Myometrial cell (primary cell): ENCODE measurements at places on chromosomes 5 and 9. TPM values are rescaled to one million over a fixed set of nuclear protein-coding genes. Genes with fewer than 3 reads are reported as not detected.

The ABO gene
- not detected in 2 replicates for total RNA-seq

The SPINK6 gene
- total RNA-seq, result 1.1 TPM in 1 of 2 replicates, not detected in the other

The AGXT2 gene
- total RNA-seq, result not detected in 2 replicates

The SPATA31C2 gene
- not detected in 2 replicates for total RNA-seq

The SLC34A1 gene
- not detected in 2 replicates for total RNA-seq

The EXOC3 gene
- total RNA-seq, result 24.3 and 28.8 TPM in 2 replicates

The HTR1A gene
- total RNA-seq, result not detected in 2 replicates

The CCDC152 gene
- 1.4 TPM in 2 replicates for total RNA-seq

The C9orf43 gene
- 0.18 TPM in 1 of 2 replicates, not detected in the other for total RNA-seq

The GARIN3 gene
- not detected in 2 replicates for total RNA-seq

The UHRF2 gene
- 24.5 and 26.2 TPM in 2 replicates for total RNA-seq

The IL5 gene
- not detected in 2 replicates for total RNA-seq

The GDF9 gene
- total RNA-seq, result 0.18 TPM in 1 of 2 replicates, not detected in the other

The FAM221B gene
- not detected in 2 replicates for total RNA-seq

The RHOBTB3 gene
- 121 and 151 TPM in 2 replicates for total RNA-seq

The SLC25A2 gene
- under 0.01 TPM in 1 of 2 replicates, not detected in the other for total RNA-seq

The RGMB gene
- 19.0 and 33.4 TPM in 2 replicates for total RNA-seq

The DMGDH gene
- 0.86 and 1.9 TPM in 2 replicates for total RNA-seq

The CYLC2 gene
- total RNA-seq, result not detected in 2 replicates

The MPDZ gene
- 21.3 and 24.6 TPM in 2 replicates for total RNA-seq

The MOB3B gene
- total RNA-seq, result 0.86 and 1.1 TPM in 2 replicates

The DNAH5 gene
- total RNA-seq, result 0.89 and 1.2 TPM in 2 replicates

The TIMD4 gene
- not detected in 2 replicates for total RNA-seq

The OR2V1 gene
- not detected in 2 replicates for total RNA-seq

The GPR151 gene
- not detected in 2 replicates for total RNA-seq

The ADCY2 gene
- not detected in 2 replicates for total RNA-seq

The SLC22A4 gene
- 3.5 and 4.9 TPM in 2 replicates for total RNA-seq

The ARRDC1 gene
- total RNA-seq, result 14.5 and 31.1 TPM in 2 replicates

The TAF11L10 gene
- total RNA-seq, result not detected in 2 replicates

The ACTBL2 gene
- 3.2 and 5.1 TPM in 2 replicates for total RNA-seq

The FBP1 gene
- total RNA-seq, result not detected in 2 replicates

The PHF2 gene
- total RNA-seq, result 7.8 and 11.7 TPM in 2 replicates

The UBTD2 gene
- 14.4 and 17.5 TPM in 2 replicates for total RNA-seq

The NPM1 gene
- 1,169 and 1,382 TPM in 2 replicates for total RNA-seq

The NUDT12 gene
- total RNA-seq, result 12.7 and 16.0 TPM in 2 replicates

The VCAN gene
- total RNA-seq, result 37.0 and 38.9 TPM in 2 replicates

The ARL14EPL gene
- total RNA-seq, result 0.29 TPM in 1 of 2 replicates, not detected in the other

The TMEFF1 gene
- total RNA-seq, result under 0.01 TPM in 2 replicates

The ADGRV1 gene
- total RNA-seq, result 0.29 TPM in 1 of 2 replicates, not detected in the other

The SPINK1 gene
- not detected in 2 replicates for total RNA-seq

The IL13 gene
- not detected in 2 replicates for total RNA-seq
